8988T (cell line): ENCODE measurements at places on chromosomes 1 and 21.

GRCh38 chr1:203136409-203137042 is 9.0 kb downstream of the ADORA1 start:
- DNase-seq: peak; percentile 52

GRCh38 chr1:156625436-156626078 is 6.3 kb downstream of the HAPLN2 start:
- no peak for DNase-seq

GRCh38 chr1:203544978-203545816 is 51.2 kb downstream of the OPTC start:
- no peak for DNase-seq

DNA sequence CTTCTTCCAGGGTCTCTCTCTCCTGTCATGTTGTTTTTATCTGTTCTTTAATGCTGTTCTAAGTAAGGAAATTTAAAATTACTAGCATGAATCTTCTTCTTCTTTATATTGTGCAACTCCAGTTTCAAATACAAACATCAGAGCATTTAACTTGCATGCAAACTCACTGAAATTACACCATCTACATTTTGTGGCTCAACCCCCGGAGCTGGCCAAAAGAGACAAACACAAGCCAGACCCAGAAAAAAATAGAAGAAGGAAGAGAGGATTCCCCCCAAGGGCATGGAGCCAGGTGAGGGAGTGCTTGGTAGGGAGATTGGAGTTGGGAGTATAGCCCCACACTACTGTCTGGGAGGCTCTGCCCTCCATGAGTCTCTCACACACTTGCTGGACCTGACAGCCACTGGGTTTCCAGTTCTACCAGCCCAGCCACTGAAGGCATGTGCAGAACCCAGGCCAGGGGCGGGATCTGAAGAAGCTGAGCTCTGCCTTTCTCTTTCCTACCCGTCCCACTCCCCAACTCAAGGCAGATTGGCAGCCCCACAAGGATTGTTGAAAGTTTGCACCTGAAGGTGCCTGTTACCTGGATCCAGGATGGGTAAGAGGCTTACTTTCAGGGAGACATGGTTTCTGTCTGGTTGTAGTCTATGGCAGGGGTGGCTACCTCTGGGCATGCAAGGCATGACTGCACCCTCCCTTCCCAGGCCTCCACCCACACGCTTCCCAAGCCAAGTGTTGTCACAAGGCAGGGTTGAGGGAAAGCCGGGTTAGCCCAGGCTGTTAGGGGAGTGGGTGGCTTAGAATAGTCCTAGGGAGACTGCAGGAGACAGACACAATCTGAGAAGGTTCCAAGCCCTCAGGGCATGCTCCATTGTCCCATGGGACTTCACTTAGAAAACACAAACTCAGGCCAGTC is 297.2 kb downstream of the TGFB2 start:
- DNase-seq: no peak

DNA sequence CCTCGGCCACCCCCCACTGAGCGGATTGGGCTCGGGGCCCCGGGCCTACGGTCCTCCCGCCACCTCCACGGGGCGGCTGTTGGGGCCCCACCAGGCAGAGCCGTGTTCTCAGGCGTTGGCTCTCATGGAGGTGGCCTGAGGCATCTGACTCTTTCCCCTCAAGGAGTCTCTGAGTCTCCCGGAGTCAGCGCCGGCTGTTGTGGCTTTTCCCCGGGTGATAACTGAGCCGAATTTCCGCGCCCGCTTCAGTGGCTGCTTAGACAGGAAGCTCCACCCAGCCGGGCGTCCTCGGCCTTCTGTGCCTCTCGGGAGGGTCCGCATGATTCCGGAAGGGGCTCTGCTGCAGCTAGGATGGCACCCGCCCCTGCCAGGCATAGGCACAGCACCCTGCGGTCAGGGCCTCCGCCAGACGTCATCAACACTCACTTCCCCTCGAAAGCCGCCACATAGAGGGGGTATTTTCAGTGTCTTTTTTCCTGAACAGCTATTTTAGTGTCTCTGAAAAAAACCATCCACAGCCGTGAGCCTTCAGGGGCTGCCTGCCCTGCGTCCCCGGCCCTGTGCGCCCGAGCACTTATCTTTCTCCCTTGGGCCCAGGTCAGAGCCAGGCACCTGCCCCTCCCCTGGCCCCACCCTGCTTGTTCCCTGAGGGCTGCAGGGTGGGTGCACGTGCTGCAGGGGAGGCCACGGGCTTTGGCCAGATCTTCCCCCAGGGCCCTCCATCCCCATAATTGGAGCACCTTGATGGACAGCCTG is 72.9 kb downstream of the SKI start:
- DNase-seq: no peak

DNA sequence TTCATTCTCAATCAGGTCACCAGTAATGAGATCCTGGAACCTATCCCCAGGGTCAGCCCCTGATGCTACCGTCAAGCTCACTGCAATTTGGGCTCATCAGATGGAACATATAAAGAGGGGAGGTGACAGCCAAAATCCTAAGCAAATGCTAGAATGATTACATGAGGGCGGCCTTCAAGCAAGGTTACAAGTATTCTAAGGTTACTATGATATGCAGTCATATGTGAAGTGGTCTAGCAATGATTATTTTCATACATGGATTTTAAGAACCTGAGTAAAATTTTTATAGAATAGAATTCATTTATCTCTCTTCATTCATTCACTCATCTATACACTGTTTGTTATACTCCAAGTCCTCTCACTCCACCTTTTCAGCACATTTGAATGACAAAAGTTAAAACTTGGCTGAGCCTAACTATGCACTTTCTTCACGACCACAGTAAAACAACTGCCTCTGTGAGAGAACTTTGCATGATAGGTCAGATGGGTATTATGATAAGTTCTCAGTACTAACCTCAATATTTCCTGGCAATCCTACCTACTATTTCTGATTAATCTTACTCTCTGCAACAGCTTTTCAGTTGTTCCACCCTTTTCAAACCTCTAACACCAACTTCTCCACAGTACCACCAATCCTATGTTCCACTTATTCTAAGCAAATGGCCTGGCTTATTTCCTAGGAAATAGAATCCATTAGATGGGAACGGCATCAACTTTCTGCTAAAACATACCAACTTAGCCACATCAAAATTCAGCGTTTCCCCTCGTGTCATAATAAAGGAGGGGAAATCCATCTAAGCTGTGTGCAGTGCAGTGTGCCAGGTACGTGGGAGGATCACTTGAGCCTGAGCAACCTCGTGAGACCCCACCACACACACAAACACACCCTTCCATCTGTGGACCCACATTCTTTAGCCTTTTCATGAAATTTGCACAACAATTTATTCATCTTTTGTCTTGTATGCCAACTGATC is 32.0 kb downstream of the LHX9 start:
- DNase-seq: no peak

DNA sequence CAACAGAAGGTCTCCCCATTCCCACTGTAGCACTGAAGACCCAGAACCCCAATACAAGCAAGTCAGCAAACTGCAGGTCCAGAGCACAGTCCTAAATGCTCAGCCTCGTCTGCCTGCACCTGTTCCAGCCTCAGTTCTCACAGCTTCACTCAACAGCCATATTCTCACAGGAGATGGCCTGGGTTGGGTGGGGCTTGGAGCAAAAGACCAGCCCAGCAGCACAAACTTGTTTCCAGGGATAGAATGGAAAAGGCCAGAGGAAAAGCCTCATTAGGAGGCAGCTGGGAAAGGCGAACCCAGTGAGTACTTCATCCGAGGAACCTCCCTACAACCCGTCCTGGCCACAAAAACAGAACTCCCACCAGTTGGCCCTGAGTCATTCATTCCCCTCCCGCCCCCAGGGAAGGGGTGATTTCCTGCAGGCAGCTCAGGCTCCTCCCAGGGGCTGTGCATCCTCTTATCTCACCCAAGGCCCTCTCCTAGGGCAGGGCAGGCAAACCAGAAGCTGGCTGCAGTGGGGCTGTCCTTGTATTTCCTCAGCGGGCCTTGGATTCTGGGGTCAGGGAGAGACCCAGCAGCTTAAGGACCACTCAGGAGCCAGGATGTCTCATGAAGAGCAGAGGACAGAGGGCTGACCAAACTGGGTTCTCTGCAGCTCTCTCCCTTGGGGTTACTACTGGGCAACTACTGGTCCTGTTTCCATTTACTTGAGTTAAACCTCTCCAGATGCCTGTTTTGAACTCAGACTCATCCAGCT is 7.4 kb upstream of the MPL start:
- DNase-seq: no peak

GRCh38 chr1:229689904-229690303 is 63.9 kb downstream of the URB2 start:
- DNase-seq: no peak

DNA sequence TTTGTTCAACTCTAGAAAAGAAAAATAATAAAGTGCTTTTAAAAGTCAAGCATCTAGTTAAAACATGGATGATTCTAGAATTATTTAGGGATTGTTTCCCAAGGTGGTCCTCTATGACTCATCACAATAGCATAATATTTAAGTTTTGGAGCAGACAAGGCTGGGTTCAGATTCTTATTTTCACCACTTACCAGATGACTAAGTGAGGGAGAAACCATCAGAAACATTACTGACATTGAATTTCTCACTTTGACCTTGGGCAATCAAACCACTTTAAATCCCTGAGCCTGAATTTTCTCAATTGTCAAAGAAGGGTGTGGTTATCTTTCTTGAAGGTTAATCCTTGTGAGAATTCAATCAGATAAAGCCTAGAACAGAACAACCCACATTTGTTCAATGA is 102.5 kb upstream of the PTGFR start:
- no peak for DNase-seq
